Hematopoietic multipotent progenitor cell treated with erythropoietin and hydrocortisone succinate and interleukin-3 and kit ligand, for 8 days (in vitro differentiated cells): ENCODE measurements at places on chromosomes 16 and 17.

DNA sequence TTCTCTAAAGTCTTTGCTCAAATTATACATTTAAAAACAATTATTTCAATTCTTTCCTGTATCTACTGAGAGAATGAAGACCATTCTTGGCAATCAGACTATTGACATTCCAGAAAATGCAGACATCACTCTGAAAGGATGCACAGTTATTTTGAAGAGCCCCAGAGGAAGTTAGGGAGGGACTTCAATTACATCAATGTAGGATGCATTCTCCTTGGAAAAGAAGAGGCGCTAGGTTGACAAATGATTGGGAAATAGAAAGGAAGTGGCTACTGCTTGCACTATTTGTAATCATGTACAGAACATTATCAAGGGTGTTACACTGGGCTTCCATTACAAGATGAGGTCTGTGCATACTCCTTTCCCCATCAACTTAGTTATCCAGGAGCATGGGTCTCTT is 74.3 kb downstream of the SSH2 start:
- DNase-seq: no peak

DNA sequence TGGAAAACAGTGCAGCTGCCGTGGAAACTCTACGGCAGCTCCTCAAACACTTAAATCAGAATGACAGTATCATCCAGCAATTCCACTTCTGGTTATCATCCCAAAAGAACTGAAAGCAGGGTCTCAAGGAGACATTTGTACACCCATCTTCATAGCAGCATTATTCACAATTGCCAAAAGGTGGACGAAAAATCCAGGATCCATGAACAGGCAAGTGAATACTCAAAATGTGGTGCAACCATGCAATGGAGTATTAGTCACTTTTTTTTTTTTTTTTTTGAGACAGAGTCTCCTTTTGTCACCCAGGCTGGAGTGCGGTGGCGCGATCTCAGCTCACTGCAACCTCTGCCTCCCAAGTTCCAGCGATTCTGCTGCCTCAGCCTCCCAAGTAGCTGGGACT is 10.6 kb upstream of the AATK start:
- peak; percentile 16 for DNase-seq

GRCh38 chr16:56422896-56423441 is 2.4 kb downstream of the AMFR start:
- no peak for DNase-seq

DNA sequence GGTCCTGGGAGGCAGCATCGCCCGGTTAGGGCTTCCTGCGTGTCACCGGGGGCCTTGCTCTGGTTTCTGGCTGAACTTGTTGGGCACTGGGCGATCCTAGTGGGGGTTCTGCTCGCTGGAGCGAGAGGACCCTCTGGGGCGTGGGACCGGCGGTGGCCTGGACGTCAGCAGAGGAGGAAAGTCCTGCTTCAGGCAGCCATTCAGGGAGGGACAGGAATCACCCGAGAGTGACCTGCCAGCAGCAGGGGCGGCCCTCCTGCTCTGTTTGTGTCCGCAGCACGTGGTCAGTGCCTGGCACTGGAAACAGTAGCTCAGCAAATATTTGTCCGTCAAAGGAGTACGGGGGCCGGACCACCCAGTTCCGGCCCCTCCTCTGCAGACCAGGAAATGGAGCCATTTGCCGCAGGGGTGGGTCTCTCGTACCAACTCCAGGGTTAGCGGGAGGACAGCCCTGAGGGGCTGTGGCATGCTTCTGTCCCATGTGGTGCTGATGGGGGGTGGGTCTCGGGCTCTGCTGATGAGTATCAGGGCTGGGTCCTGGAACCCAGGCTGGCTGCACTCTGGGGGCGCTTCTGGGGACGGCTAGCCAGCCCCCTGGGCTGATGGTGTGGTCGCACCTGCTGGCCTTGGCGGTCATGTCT is 48.3 kb downstream of the BAIAP2 start:
- DNase-seq: no peak

DNA sequence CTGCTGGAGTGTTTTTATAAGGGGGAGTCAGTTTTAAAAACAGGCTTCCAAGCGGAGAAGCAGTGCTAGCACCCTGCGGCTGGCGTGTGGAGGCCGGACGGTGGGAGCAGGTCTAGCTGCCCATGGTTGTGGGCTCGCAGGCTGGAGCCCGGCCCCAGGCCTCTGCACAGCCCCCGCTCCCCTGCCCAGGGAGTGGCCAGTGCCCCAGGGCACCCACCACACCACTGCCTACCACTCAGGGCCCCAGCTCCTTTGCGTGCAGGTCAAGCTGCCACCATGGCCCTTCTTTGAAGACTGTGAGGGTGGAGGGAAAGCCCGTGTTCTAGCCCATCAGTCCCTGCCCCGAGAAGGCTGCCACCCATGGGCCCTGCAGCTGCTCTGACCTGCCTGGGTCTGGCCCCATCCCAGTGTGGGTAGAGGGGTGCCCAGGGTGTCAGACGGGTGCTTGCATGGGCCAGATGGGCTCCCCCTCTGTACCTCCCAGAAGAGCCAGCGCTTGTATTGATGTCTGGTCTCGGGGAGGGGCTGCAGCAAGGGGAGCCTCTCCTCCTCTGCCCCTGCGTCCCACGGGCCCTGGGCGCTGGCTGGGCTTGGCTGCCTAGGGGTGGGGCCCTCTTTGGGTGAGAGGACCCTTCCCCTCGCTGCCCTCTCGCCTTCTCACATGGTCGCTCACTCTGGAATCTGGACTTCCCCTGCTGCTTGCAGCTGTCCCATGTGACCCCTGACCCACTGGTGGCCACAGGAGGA is 1.5 kb upstream of the NUDT16L1 start:
- no peak for DNase-seq

DNA sequence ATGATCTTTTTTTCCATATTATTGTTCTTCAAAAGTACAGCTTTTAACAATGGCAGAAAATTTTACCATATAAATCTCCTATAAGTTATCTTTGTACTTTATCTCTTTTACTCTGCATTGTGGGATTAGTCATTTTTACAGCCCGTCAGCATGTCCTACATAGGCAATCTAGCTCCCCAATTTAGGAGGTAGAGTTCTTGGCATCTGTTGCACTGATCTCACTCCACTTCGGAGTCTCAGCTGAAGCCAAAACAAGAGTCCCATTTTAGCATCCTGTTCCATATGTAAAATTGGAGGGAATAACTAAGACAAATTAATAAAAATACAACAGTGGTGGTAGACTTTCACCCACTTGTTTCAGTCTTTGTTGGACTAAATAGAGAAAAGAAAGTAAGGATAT is 31.1 kb upstream of the PRSS54 start:
- no peak for DNase-seq

- DNase-seq: no peak
These were observed 512.4 kb upstream of the CDH11 start for GRCh38 chr16:65634291-65634690.

- DNase-seq: no peak
These were observed 2.3 kb downstream of the UBB start for GRCh38 chr17:16383216-16383615.

DNA sequence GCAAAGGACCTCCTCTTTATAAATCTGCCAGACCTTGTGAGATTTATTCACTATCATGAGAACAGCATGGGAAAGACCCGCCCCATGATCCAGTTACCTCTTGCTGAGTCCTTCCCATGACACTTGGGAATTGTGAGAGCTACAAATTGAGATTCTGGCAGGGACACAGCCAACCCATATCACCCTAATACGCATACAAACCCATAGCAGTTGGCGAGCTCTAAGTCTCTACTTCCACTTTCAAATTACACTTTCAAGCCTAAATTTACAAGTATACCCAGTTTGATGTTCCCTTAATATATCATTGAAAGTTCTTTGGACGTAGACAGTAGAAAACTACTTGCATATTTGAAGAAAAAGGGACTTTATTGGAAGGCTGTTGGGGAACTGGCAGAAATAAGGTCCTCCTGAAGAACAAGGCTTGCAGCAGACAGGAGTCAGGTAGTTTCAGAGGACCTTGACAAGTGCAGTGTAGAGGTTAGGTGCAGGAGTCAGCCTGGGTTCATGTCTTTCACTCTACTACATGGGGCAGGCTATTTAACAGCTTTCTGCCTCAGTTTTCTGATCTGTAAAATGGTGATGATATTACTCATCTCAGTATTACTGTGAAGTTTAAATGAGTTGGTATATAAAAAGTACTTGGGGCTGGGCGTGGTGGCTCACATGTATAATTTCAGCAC is 107.9 kb upstream of the EEF2KMT start:
- DNase-seq: no peak

- no peak for DNase-seq
These were observed 455 bp downstream of the ATP1B2 start for GRCh38 chr17:7651097-7651664.

DNA sequence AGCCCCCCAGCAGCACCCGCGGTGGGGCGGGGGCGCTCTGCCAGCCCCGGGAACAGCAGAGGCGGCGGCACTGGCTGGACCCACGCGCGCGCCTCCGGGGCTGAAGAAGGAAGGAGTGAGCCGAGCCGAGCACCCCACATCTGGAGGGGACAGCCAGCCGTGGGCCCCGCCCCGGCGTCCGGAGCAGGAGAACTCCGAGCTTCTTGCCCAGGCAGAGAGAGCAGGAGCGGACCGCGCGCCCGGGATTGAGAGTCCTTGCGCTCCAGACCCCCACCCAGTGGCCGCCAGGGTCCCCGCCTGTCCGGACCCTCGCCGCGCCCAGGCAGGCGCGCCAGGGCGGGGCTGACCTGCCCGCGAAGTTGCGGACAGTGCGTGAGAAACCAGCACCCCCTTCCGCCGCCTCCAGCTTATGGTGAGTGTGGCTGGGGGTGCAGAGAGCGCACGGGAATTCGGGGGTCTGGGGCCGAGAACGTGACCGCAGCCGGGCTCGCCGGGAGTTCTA is 921.9 kb upstream of the EEF2KMT start:
- DNase-seq: no peak

GRCh38 chr16:239948-240277 is 5.3 kb downstream of the FAM234A start:
- no peak for DNase-seq

- peak; percentile 10 for DNase-seq
These were observed 25.3 kb downstream of the CTRB2 start for GRCh38 chr16:75181630-75182029.
